ENCODE measurements at places on chromosomes 16 and 17.

DNA sequence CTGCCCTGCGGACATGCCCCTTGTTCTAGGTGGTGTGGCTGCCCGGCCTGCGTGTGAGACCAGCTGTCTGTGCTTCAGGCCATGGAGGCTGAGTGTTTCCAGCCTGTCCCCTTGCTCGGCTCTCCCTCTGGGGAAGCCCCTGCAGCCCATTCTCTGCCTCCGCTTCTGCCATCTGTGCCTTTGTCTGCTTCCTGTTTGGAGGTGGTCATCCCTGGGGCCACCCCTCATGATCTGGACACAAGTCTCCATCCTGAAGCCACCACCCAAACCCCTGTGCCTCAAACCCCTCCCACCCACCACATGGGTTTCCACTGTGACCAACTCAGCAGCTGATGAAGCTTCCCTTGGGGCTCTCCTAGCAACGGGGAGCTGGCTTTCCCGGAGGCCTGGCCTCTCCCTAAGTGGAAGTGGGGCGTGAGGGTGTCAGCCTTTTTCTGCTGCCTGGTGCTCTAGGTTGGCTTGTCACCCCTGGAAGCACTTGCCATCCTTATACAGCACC is 184.9 kb downstream of the SEC14L1 start:
- no peak for DNase-seq

GRCh38 chr17:7843257-7843535 is 9.2 kb downstream of the KDM6B start:
- DNase-seq: no peak

DNA sequence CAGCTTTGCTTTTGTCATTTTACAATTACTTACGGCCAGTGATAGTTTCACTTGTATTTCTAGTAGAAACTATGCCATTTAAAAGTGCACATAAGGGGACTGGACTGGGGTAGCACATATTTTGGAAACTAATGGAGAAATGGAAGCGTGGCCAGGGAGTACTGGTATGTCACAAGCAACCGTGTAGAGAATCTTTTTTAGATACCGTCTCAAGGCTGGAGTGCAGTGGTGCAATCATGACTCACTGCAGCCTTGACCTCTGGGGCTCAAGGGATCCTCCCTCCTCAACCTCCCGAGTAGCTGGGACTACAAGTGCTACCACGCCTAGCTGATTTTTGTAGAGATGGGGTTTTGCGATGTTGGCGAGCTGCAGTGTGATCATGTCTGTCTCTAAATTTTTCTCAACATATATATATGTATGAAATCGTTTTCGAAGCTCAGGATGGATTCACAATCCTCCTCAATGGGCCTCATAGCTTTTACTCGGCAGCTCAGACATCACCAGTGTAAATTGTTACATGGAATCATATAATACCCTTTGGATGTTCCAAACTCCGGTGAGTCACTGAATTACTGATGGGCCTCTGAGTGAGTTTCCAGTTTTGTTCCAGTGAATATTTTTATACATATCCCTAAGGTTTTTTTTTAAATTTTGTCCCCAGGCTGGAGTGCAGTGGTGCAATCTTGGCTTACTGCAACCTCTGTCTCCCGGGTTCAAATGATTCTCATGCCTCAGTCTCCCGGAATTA is 51.7 kb downstream of the ZNF778 start:
- no peak for DNase-seq

DNA sequence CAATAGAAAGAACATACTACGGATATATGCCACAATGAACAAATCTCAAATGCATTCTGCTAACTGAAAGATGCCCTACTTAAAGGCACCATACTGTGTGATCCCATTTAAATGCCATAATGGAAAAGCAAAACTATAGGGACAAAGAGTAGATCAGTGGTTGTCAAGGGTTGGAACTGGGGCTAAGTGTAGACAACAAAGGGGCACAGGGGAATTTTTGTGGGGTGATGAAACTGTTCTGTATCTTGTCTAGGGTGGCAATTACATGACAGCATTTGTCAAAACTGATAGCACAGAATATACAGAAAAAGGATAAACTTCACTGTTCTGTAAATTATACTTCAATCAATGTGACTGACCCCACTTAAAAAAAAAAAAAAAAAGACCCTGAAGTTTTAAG is 17.7 kb downstream of the GFOD2 start:
- DNase-seq: no peak

- DNase-seq: no peak
Observed at GRCh38 chr17:40321961-40322357, 13.0 kb downstream of the RARA start.

- DNase-seq: no peak
Observed at GRCh38 chr16:2009164-2009711, 383 bp downstream of the ZNF598 start.

DNA sequence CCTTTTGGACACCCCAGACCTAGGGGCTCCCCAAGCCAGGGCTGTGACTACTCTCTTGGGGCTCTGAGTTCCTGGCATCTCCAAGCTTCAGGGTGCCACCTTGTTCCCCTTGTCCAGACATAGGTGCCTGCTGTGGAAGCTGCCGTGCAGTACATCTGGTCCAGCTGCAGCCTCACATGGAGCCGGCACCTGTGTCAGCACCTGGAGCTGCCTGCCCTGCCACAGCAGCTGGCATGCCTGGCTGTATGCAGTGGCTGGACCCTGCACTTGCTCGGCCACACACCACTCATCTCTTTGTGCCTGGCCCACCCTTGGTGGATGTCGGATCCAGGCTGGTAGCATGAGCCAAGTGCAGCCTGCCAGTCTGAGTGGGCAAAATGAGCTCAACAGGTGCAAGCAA is 775.8 kb downstream of the CDH11 start:
- no peak for DNase-seq

- DNase-seq: no peak
Observed at GRCh38 chr16:11078812-11079459, 134.6 kb downstream of the CLEC16A start.

Measured in NCI-H187 (cell line).